Left cardiac atrium (tissue), 4 donors: ENCODE measurements at places on chromosomes 5 and 9. TPM values are rescaled to one million over a fixed set of nuclear protein-coding genes. Genes with fewer than 3 reads are reported as not detected.

The CORO2A gene
- 0.60 TPM for total RNA-seq

The NRARP gene
- total RNA-seq = 4.9 TPM

The FUBP3 gene
- total RNA-seq = 22.4 TPM

The NR2F1-AS1 gene
- 11.9 TPM for total RNA-seq

The PALM2AKAP2 gene
- 97.6 TPM for total RNA-seq

The IL3 gene
- total RNA-seq = not detected

The TSSK1B gene
- total RNA-seq = not detected

The TBC1D13 gene
- 16.9 TPM for total RNA-seq

The OLFML2A gene
- total RNA-seq = 24.6 TPM

The PCDHB15 gene
- total RNA-seq = 4.5 TPM

The NR6A1 gene
- 1.3 TPM for total RNA-seq

The DPYSL3 gene
- total RNA-seq = 42.4 TPM

The IFNA2 gene
- not detected for total RNA-seq

The HSD17B3 gene
- total RNA-seq = 1.4 TPM

GRCh38 chr5:128649192-128649591 lies 111.1 kb upstream of the FBN2 start:
- DNase-seq = no peak

- DNase-seq = no peak
Observed at GRCh38 chr5:114948986-114949621, 220.6 kb downstream of the TRIM36 start.

- no peak for DNase-seq
Observed at GRCh38 chr5:172165465-172165864, 22.6 kb downstream of the STK10 start.

DNA sequence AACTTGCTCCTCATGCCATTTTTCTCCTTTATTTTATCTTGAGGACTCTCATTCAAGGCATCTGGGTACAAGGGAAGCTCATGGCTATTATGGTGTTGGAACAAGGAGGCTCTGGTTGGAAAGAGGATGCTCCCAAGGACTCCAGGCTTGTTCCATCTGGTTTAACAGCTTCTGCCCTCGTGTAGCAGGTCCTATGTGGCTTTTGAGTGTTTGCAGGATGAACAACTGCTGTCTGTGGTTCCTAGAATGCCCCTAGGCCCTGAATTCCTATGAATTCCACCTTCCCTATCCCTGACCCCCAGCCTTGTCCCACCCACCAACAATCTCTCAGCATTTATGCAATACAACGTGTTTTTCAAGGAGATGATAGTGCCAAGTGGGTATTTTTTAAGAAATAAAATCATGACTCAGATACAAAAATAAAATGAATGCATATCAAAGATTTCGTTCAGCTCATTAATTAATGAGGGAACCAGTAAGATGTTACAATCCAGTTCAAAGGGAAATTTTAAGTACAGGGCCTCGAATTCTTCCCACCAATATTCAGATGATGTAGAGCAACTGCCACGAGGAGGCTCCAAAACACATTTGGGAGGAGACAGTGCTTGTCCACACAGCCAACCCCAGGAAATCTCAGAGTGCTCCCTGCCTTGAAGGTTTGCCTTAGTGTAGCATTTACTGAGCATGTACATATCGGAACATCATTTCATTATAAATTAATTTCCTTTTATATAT lies 182.0 kb downstream of the MUSK start:
- DNase-seq = no peak

GRCh38 chr9:16112116-16112515 lies 559.3 kb downstream of the CCDC171 start:
- no peak for DNase-seq

- no peak for DNase-seq
Observed at GRCh38 chr5:5326115-5326758, 96.2 kb upstream of the ICE1 start.

- no peak for DNase-seq
Observed at GRCh38 chr5:944992-945685, 52.5 kb downstream of the TRIP13 start.

GRCh38 chr5:132641841-132642240 lies 16.1 kb upstream of the IL13 start:
- DNase-seq = no peak

- no peak for DNase-seq
Observed at GRCh38 chr9:61674465-61674864, 484.6 kb downstream of the SPATA31A7 start.

DNA sequence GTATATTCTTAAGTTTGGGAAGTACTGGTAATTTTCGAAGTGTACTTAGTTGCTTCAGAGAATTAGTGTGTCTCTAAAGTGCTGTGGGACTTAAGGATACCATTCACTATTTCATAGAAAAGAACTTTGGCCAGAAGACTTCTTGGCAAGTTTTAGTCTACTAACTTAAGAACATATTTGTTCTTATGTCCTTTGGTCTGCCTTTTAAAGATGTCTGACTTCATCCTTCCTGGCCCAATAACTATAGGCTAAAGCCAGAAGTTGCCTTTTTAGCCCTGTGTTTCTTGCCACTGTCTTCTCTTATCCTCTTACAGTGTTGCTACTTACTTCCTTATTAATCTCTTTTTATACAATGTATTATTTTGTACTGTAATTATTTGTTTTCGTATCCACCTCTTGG lies 6.3 kb downstream of the RBM27 start:
- no peak for DNase-seq

DNA sequence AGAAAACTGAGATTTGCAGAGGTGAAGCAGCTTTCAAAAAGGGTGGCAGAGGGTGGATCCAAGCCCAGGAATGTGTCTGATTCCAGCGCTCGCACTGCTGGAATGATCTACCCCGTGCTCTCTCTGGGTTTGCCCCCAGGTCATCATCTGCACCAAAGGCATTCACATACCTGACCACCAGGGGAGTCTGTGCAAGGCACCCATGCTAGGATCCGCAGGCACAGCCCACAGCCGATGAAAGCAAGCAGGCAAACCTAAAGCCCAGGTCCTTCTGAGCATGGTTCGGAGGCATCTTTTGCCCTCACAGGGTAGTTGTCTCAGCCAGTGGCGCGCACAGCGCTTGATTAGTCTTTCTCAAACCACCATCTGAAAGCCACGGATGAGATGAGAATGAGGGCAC lies 56.6 kb downstream of the TEK start:
- no peak for DNase-seq

GRCh38 chr5:66874004-66874403 lies 277.8 kb downstream of the MAST4 start:
- DNase-seq = no peak

GRCh38 chr9:38249587-38250210 lies 142.8 kb upstream of the ALDH1B1 start:
- no peak for DNase-seq

DNA sequence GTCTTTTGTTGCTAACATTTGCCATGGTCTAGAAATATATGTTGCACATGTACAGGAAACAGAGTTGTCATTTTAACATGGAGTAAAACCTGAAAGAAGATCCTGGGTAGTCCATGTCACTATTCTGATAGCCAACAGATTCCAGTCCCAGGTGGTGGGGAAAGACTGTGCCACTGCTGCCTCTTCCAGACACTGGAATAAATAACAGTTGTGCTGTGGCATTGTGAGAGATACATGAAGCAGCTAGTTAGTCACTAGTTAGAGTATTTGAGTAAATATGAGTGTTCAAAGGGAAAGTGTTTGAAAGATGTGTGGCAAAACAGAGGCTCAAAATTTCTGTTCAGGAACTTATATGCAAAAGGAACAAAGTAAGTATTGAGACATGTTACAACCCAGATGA lies 1408.3 kb downstream of the EFNA5 start:
- DNase-seq = no peak

DNA sequence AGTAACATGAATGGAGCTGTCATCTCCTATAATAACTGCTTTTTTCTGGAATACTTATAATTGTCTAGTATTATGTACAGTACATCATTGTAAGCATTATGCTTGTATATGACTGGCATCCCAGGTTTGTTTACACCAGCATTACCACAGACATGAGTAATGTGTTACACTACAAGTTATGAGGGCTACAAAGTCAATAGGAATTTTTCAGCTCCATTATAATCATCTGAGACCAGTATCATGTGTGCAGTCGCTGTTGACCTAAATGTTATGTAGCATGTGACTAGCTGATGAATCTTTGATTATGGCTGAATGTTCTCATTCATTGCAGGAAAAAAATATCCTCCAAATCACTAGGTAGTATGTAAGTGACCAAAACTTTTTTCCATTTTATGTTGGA lies 2.2 kb downstream of the ZCCHC9 start:
- DNase-seq = no peak

- no peak for DNase-seq
Observed at GRCh38 chr5:143314659-143315058, 88.8 kb downstream of the NR3C1 start.

DNA sequence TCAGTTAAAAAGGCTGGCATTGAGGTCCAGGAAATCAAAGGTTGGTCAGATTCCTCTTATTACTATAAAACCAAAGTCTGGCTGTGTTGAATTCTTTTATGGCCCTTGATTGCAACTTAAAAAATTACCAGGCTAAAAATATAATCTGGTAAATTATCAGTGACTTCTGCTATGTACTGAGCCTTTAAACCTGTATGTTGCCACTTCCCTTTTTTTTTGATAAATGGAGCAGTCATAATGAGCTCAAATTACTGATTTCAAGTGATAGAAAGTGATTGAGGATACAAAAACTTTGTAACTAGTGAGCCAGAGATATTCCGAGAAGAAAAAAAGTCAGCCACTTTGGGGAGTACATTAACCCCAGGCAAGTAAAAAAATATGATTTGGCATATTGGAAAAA lies 100.1 kb downstream of the GIN1 start:
- no peak for DNase-seq

GRCh38 chr5:77971776-77972468 lies 195.8 kb upstream of the TBCA start:
- no peak for DNase-seq
